Stimulated activated CD8-positive, alpha-beta memory T cell treated with anti-CD3 and anti-CD28 coated beads, Interleukin-2, amount 100 ng/mL, for 48 hours (primary cell): ENCODE measurements at places on chromosomes 7 and 10.

DNA sequence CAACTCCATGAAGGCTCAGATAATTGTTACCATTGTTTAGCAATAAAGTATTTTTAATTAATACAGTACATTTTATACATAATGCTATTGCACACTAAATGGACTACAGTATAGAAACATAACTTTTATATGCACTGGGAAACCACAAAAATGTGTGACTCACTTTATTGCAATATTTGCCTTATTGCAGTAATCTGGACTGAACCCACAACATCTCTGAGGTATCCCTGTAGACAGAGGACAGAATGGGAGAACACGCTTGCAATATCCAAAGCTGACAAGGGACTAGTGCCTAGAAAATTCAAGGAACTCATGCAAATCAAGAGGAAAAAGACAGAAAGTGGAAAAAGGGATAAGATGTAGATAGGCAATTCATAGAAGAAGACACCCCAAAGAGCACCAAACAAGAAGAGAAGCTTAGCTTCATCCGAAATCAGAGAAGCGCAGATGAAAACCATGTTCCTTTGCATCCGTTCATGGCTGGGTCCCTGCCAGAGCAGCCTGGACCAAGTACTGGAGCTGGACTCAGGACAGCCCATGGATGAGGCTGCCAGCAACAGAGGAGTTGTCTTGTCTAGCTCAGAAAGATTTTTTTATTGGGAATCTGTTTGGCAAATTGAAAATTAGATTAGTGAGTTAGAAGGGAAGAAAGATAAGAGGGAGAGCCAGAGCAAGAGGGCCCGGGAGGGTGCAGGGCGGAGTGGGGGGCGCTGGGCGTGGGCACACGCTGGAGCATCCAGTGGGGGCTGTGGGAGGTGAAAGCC is 16.0 kb upstream of the GALNTL5 start:
- no peak for DNase-seq

- DNase-seq = no peak
Observed at GRCh38 chr10:89490596-89491335, 44.6 kb downstream of the SLC16A12 start.

DNA sequence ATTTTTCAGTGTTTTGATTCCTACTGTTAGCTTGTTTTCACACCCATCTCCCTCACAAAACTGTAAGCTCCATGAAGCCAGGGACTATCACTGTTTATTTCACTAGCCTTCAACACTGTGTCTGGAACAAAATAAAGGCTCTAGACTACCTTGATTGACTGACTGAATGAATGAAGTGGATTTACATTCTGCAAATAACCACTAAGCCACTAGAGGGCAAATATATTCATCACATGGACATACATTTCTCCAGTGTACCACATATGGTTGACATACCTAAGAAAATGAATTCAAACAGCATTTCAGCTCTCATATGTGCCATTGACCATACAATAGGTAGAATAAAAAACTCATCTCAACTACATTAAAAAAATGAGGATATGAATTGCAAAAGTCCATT is 185.9 kb downstream of the RAB11FIP2 start:
- no peak for DNase-seq

DNA sequence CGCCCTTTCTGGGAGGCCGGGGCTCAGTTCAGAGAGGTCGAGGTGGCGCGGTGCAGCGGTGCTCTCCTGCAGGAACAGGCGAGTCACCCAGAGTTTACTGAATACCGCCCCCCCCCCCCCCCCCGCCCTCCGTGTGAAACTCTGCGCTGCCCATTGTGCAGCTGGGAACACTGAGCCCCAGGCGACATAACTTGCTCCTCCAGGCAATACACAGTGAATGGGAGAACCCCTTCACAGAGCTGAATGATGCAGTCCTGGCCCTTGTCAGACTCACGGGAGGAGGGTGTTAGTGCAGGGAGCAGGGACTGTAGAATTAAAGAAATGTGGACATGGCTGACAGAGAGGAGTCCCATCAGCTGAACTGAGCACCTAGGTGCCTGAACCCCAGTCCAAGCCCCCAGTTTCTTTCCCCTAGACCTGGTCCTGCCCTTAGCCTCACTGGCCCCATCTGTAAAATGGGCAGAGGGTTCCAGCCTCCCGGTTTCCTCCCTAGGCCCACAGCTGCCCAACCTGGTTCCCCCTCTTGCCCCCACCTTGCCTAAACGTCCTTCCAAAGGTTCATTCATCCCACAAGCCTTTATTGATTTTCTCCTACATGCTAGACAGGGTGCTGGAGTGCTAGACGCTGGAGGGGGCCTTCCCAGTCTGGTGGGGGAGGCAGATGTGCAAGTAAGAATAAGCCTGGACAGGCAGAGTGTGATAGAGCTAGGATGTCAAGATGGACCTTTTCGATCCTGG is 869 bp upstream of the LOXL4 start:
- no peak for DNase-seq
